Stimulated activated CD8-positive, alpha-beta memory T cell treated with anti-CD3 and anti-CD28 coated beads, Interleukin-7, amount 100 ng/mL, for 4 hours (primary cell): ENCODE measurements at places on chromosomes 4 and X.

DNA sequence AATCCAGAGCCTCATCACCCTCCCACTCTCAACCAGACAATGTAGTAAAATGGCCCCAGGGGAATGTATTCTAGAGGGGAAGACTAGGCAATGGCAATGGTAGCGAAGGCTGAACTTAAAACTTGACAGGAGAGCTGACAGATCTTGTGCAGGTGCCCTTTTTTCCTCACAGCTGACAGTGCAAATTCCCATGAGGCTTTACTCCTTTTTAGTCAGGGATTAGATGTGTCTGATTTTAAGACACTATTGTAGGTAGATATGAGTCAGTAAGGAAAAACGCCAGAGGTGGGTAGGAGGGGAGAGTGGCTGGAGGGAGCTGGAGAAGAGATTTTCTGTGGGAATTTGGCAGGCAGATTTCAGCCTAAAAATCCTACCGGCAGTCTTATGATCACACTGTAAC, 10.7 kb downstream of the CAPN6 start:
- no peak for DNase-seq

- no peak for DNase-seq
These were observed 1761.0 kb downstream of the STIM2 start for GRCh38 chr4:28621591-28621990.

GRCh38 chrX:29397506-29397905, 810.3 kb downstream of the IL1RAPL1 start:
- no peak for DNase-seq

DNA sequence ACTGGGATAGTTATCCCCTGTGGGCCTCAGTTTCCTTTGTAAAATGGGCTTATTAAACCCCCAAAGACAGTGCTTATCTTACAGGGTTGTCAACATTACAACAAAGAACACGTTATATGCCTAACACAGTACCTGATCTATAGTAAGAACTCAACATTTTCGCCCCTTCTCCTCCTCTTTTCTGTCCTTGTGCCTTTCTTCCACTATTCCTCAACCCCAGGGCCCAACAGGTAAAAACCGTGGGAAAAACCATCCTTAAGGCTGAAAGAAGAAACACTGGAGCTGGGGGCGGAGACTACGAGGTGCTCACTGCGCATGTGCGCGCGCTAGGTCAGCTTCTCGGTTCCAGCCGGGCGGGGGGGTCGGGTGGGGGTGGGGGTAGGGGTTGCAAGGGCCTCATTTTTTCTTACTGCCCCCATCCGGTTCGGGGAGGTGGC, 426 bp upstream of the XIAP start:
- peak; percentile 28 for DNase-seq

GRCh38 chrX:140050906-140051305, 85.6 kb upstream of the CXorf66 start:
- no peak for DNase-seq

DNA sequence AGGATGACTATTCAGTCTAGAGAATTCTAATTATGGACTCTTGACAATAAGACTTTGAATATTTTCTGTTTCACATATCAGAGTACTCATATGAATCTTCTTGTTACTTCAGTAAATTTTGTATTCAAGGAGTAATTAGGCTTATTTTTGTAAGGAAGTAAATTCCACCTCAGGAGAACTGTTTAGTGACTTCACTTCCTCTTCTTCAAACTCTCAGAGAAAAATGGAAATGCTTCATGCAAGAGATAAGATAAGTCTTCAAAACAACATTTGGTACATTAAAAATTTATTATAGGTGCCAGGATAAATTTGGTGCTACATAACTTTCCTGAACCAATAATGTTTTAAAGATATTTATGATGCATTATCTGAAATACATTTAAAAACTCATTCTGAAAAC, 1421.9 kb downstream of the PCDH7 start:
- no peak for DNase-seq

GRCh38 chr4:1593458-1593857, 90.7 kb downstream of the FAM53A start:
- no peak for DNase-seq

GRCh38 chrX:100611951-100612350, 24.7 kb downstream of the TSPAN6 start:
- no peak for DNase-seq

GRCh38 chr4:174135936-174136406, 147.5 kb downstream of the FBXO8 start:
- DNase-seq: no peak

DNA sequence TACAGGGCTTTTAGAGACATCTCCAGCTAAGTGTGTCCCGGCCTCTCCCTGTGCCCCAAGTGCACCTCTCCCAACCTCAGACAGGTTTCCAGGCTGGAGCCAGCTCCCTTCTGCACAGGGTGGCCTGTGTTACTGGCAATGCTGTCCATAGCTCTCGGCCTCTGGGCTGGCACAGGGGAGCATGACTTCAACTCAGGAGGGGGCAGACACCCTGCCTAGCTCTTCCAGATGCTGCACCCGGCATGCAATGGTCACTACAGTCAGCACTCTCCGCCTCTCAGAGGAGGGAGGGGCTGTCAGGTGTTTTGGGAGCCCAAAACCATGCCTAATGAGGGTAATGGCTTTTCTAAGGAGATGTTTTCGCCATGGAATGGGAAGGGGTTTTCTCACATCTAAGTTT, 2.4 kb upstream of the IRAK1 start:
- no peak for DNase-seq

- DNase-seq: no peak
These were observed 229.0 kb downstream of the PABPC4L start for GRCh38 chr4:133972586-133972985.

- no peak for DNase-seq
These were observed 106.0 kb upstream of the NDST4 start for GRCh38 chr4:115219315-115219860.

DNA sequence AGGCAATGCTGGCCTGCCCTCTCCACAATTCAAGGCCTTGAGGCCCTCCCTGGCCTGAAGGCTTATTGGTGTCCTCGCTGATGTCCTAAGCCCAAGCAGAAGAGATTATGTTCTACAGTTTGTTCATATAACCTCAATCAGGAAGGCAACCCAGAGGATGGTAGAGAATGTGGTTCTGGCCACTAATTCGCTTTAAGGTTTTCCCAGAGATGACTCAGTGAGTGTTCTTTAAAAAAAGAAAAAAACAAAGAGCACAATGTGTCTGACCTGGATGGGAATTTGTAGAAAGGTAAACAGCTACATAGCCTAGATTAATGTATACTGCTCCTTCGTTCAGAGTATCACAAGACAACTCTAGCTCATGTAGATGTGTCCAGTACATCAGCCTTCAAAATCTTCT, 66.0 kb downstream of the MANBA start:
- no peak for DNase-seq

DNA sequence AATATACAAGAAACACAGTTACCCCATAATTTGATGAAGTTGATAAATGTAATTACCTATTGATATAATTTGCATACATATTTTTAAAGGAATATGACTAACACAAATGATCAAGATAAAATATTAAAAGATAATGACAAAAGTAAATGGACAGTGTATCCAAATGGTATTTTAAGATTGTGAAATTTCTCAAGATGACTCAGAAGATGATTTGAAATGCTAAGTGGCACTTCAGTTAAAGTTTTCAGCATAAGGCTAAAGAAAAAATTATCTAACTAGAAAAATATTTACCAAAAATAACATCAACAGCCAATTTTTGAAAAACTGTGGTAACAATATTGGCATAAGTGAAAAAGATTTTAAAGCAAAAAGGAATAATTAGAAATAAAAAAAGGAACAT, 248.4 kb upstream of the NDST4 start:
- DNase-seq: no peak

DNA sequence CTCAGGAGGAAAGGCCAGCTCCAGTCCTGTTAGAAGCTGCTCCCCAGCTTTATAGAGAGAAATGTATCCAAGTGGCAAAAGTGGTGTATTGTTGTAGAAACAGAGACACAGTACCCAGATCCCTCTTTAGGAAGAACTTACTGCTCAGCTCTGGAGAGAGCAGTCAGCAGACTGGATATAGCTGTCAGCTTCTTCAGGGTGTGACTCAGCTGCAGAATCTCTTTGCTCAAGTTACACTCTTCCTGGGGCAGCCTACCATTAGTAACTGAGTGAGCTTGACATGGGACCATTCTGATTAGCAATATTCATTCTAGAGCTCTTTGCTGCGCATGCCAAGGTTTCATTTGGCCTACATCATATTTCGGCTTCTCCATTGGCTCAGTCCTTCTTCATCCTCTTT, 40.5 kb downstream of the ATP1B4 start:
- no peak for DNase-seq

DNA sequence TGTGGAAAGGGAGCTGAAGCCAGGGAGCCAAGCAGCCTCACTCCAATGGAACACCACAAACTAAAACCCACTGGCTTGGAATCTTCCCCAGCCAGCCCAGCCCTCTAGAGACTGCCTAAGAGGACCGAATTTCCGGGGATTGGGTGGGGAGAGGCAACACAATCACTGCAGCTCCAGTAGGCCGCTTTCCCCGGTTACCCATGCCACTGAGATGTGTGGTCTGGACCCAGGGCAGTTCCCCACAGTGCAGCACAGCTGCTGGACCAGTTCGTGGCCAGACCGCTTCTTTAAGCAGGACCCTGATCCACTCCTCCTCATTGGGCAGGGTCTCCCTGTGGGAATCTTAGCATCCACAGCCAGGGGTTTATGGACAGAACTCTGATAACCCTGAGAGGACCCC, 91.9 kb upstream of the PAGE3 start:
- DNase-seq: no peak

- no peak for DNase-seq
These were observed 520.4 kb downstream of the BCOR start for GRCh38 chrX:39577206-39577984.

DNA sequence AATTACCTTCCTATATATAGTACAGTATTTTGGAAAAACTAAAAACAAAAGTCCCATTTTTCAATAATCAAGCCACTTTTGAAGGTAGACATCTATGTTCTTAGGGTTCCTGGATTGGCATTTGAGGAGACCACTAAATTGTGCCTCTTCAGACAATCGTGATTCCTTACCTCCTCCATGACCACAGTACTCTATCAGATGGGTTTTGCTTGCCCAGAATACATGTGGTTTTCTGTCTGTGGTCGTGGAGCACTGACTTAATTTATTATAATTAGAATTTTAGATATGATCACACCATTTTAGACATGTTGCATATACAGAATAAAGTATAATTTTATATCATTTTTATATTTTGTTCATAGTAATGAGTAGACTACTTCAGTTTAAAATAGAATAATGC, 67.9 kb downstream of the NDST3 start:
- DNase-seq: no peak

DNA sequence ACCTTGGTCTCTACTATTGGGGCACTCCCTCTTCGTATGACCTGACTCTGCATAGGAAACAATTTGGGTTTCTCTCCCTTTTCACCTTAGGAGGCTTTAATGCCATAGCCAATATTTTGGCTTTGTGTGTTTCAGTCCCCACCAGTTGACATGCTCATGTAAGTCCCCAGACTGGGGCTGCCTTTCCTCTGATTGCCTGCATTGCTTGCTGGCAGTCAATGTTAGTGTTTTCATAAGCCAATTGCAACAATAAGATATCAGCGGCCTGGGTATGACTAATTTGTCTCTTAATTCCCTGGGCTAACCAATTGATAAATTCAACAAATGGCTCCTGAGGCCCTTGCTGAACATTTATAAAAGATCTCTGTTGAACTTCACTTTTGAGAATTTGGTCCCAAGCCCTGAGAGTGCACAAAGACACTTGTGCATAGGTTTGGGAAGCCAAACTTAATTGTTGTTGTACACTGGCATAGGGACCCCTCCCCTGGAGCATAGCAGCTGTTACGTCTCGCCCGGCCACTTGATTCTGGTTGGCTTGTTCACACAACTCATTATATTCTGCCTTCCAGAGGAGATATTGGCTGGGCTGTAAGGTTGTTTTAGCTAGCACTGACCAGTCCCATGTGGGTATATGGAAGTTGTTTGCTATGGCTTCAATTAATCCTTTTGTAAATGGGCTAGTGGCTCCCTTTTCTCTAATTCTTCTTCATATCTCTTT, 206.2 kb downstream of the PABPC4L start:
- no peak for DNase-seq

DNA sequence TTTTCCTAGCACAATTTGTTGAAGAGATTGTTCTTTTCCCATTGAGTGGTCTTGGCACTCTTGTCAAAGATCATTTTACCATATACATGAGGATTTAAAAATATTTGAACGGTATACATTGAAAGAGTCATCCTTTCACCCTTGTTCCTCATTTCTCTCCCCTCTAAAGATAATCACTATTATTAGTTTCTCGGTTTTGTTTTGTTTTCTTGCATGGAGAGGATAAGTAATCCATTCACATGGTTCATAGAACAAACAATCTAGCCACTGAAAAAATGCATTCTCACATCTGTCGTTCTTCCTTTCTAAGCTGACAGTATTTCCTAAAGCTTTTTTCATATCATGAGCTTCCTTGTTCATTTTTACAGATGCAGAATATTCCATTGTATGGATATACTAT, 39.2 kb upstream of the MSMO1 start:
- no peak for DNase-seq

- DNase-seq: no peak
These were observed 135.2 kb upstream of the EDNRA start for GRCh38 chr4:147345662-147346061.

DNA sequence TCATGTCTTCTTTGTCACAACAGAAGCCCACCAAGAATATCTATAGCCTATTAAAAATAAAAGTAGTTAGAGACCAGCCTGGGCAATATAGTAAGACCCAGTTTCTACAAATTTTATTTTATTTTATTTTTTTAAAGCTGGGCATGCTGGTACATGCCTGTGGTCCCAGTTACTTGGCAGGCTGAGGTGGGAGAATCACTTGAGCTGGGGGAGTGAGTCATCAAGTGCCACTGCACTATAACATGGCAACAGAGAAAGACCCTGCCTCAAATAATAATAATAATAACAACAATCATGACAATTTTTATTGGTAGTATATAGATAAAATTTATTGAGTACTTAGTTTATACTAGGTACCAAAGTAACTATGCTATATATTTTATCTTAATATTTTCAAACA, 93.0 kb upstream of the NPFFR2 start:
- no peak for DNase-seq

DNA sequence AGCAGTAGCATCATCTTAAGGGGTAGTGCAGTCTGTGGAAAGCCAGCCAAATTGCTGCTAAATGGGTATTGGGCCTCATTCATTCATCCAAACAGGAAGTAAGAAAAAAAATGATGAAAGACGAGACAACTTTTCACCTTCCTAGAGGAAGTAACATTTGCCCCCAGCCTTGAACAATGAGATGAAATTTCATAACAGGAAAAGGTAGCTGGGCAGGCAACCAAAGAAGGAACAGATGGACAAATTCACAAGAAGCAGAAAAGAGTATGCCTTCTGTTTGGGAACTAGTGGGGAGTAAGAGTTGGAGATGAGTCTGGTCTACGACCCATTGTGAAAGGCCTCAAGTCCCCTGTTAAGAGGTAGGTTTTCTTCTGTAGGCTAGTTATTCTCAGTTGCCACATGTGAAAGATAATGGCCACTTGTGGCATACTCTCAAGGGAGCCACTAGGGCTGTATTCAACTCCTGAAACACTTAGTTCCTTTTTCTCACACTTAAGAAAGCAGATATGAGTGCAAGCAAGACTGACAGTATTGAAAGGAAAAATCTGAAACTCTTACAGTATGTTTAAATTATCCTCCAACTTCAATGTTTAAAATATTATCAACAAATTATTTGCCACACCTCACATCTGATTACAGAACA, 190.4 kb downstream of the AR start:
- no peak for DNase-seq

- no peak for DNase-seq
These were observed 1147.6 kb upstream of the PCDH10 start for GRCh38 chr4:132001542-132001941.
